Hematopoietic multipotent progenitor cell treated with erythropoietin and hydrocortisone succinate and interleukin-3 and kit ligand, for 4 days (in vitro differentiated cells): ENCODE measurements at places on chromosomes 16 and 17.

GRCh38 chr17:64315032-64315490, 52.0 kb upstream of the TEX2 start:
- no peak for DNase-seq

- peak; percentile 91 for DNase-seq
Measured at GRCh38 chr17:879546-880442, 97.6 kb downstream of the MRM3 start.

- DNase-seq = peak; percentile 14
Measured at GRCh38 chr16:25118851-25119578, 7.5 kb downstream of the LCMT1 start.

DNA sequence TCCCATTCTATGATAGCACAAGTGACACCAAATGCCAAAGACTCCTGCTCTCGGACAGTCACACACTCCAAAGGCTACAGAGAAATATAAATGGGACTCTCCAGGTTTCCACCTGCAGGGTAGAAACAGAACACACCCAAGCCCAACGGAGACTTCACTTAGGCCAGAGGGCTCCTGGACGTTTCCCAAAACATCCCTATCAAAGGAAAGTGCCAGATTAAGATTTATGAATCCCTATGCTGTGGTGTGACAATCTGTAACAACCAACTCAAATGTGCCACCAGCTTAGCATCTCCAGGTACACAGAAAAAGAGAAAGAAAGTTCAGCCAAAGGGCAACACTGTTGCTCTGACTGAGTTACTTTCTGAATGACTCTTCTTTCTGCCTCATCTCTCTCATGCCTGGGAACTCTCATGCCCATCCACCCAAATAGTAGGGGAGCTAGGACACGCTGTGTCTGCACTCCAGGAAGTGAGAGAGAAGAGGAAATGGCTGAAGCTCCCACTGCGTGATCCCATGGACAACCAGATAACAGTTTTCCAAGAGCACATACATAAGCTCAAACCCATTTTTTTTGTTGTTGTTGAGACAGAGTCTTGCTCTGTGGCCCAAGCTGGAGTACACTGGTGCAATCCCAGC, 49.7 kb downstream of the SMG6 start:
- no peak for DNase-seq
